HAP-1 (cell line): ENCODE measurements at places on chromosomes 7 and 10.

- DNase-seq: no peak
Measured at GRCh38 chr7:134365341-134366054, 48.8 kb upstream of the SLC35B4 start.

GRCh38 chr7:147711447-147711846 is 879.1 kb upstream of the C7orf33 start:
- DNase-seq: no peak

- peak; percentile 13 for DNase-seq
Measured at GRCh38 chr10:32960022-32960421, 2.0 kb upstream of the ITGB1 start.

- DNase-seq: peak; percentile 43
Measured at GRCh38 chr10:79239275-79239779, 107.9 kb upstream of the PPIF start.

DNA sequence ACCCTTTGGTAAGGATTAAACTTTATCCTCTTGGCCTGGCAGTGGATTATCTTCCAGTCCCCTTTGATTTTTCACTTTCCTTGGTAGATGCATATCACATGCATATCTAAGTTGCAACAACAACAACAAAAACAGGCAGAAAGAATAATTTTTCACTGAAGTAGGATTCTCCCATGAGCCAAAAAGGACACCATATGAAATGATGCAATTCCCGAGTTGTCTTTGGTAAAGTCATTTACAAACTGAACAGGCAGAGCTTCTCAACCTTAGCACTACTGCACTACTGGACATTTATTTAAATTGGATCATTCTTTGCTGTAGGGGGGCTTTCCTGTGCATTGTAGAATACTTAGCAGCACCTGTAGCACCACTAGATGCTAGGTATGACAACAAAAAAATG is 195.0 kb downstream of the RELN start:
- no peak for DNase-seq

DNA sequence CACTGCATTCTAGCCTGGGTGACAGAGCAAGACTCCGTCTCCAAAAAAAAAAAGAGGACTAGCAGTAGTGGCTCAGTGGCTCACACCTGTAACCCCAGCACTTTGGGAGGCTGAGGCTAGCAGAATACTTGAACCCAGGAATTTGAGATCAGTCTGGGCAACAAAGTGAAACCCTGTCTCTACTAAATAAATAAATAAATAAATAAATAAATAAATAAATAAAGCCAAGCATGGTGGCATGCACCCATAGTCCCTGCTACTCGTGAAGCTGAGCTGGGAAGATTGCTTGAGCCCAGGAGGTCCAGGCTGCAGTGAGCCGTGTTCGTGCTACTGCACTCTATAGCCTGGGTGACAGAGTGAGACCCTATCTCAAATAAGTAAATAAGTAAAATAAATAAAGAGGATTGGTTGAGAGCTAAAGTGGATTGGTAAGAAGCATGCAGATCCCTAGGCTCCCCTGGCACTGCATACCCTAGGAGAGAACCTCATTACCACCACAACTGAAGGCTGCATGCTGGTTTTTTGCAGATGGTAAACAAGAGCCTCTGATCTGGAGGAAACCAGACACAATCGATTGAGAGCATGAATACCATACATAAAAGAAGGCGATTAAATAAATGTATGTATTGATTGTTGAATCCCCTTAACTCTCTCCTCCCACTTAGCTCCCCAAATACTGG is 163.2 kb downstream of the REEP3 start:
- no peak for DNase-seq
